Urinary bladder (tissue), 4 donors: ENCODE measurements at places on chromosomes 16 and 17. TPM values are rescaled to one million over a fixed set of nuclear protein-coding genes. Genes with fewer than 3 reads are reported as not detected.

- no peak for DNase-seq
These were observed 22.3 kb upstream of the MPO start for GRCh38 chr17:58302919-58303585.

- DNase-seq = no peak
These were observed 710.1 kb downstream of the KCNJ2 start for GRCh38 chr17:70879401-70879800.

- no peak for DNase-seq
These were observed 128.4 kb downstream of the ENGASE start for GRCh38 chr17:79203016-79203415.

DNA sequence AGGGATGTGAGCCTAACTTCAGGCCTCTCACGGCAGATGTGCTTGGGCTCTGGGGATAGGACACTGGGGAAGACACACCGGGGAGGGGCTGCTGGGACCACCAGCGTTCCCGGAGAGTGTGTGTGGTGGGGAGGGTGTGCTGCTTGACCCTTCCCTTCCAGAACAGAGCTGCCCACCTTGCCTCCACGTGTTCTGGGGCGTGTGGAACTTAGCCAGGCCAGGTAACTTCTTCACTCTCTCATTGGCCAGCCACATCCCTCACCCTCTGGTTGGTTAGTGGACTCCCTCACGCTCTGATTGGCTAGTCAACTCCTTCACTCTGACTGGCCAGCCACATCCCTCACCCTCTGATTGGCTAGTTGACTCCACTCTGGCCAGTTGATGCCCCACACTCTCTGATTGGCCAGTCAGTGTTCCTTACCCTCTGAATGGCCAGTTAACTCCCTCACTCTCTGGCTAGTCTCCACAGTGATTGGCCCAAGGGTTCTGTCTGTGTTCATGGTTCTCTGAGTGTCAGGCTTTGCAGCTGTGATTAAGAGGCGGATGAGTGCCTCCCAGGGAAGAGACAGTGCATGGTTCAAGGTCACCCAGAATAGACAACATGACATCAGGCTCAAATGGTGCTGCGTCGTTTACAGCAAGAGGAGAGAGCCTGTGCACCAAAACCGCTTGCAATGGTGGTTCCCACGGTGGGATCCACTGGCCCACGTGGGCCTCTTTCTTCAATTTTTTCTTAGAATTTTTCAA, 10.0 kb downstream of the TMEM235 start:
- no peak for DNase-seq

GRCh38 chr16:35753559-35754390, 2294.4 kb downstream of the TP53TG3F start:
- no peak for DNase-seq

The FBXW10 gene
- total RNA-seq = not detected

DNA sequence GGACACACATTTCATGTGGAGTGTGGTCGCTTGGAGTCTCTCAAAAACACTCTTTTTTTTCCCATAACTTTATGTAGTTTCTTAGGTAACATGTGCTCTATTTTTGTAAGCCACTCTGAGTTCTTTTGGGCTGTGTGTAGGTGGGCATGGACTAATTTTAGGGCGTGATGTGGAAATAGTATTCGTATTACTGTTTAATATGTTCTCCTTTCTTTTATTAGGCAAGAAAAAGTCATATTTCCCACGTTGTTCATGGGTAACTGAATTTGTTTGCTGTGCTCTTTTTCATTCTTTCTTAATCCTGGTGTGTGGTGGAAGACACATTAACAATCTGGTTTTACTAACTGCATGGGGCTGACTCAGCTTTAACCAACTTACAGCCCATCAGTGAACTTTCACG, 27.4 kb downstream of the NDEL1 start:
- no peak for DNase-seq

DNA sequence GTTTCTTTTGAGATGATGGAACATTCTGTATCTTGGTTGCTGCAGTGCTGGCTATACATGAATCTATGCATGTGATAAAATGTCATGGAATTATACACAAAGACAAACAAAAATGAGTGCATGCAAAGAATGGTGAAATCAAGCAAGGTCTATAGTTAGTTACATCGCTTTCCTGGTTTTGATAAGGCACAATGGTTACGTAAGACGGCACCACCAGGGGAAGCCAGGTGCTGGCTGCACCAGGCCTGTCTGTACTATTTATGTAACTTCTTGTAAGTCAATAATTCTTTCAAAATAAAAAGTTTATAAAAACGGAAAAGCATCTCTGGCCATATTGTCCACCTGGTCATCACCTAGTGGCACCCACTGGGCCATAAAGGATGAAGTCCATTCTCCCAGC, 46.5 kb downstream of the ARHGAP27 start:
- DNase-seq = no peak

- no peak for DNase-seq
These were observed 37.5 kb downstream of the ADCY7 start for GRCh38 chr16:50303605-50304466.

GRCh38 chr16:88992351-88993165, 15.6 kb upstream of the CBFA2T3 start:
- no peak for DNase-seq

The SLC5A10 gene
- not detected for total RNA-seq

DNA sequence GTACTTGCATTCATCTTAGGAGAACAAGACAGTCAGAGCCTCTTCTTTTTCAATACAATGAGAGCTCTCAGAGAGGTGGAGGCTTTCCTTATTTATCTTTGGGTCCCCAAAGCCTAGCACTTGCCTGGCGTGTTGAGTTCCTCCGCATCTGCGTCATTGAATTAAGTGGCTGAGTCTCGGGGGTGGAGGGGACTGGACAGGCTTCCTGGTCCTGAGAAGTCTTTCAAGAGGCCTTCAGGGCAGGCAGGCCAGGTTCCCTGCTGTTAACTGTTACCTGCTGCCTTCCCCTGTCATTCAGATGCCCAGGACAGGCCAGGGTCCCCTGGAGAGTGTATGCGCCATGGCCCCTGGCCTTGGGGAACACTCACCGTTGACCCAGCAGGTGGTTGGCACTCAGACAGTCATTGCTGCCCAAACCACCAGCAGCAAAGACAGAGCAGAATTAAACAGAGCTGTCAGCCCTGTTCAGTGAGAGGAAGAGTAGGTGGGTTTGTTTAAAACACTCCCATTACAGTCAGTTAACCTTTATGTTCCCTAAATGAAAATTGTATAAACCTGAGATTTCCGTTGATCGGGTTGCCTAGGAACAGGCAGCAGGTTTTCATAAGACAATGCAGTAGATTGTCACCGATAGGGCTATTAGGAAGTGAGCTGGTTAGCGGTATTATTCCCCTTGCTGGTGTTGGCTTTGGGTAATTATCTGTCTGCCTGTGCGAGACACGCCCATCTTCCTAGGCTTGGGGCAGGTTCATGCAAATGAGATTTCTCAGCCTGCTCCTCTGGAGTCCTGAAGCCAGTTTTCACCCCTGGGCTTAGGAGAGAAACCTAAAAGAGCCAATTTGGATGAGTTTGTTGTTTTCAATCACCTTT, 132.7 kb downstream of the CCDC182 start:
- no peak for DNase-seq

The KRTAP4-3 gene
- total RNA-seq = not detected

The RNF166 gene
- total RNA-seq = 10.0 TPM

DNA sequence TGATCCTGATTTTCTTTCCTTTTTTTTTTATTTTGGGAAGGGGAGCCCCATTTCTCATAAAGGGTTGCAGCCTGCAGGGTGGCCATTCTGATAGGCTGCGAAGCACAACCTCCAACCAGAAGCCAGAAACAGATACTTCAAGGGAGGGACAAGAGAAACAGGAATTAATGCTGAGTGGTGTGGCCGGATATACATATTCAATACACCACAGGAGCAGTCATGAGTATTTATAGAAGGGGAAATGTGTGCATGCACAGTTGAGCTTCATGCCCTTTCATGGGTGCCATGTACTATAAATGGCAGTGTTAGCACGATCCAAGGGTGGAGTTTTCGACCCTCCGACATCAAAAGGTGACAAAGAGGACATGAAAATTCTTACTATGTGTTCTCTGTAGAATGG, 320.8 kb downstream of the CBLN1 start:
- DNase-seq = no peak

The TMEM204 gene
- 10.0 TPM for total RNA-seq

GRCh38 chr16:75660726-75661302, 13.2 kb downstream of the TERF2IP start:
- DNase-seq = no peak

The AXIN2 gene
- 23.4 TPM for total RNA-seq

- no peak for DNase-seq
These were observed 61.5 kb downstream of the SLC39A11 start for GRCh38 chr17:73030995-73031394.

The CLDN7 gene
- total RNA-seq = 24.2 TPM

DNA sequence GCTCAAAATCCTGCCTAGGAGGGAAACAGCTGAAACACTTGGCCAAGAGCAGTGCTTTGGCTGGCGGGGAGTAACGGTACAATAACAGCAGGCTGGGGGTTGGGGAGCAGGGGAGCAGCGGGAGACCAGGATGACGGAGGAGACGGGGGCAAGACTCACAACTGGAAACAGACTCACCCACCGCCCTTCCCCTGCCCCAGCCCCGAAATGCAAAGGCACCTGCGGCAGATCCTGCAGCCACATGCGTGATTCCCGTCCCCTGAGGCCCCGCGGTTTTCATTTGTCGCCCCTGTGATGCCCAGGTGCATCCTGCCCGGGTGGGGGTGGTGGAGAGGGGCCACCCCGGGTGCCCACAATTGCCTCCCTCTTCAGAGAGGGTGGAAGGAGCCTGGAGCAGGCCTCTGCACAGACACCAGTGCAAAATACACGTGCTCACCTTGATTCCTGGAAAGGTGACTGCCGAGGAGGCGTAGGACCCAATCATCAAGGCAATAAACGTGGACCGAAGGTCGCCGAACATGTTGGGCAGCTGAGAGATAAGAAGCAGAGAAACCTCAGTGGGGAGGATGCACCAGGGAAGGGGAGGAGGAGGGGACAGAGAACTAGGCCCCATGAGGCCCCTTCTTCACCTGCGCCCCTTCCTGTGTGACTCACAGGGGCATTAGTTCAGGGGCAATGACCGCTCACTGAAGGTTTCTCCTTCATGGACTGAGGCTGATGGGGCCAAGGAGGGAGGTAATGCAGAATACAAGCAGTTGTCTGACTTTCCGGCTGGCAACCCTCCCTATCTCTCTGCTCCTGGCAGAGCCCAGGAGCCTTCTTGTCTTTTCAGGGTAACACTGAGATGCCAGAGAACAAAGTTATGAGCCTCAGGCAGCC, 30.4 kb upstream of the PITPNA start:
- DNase-seq = no peak

DNA sequence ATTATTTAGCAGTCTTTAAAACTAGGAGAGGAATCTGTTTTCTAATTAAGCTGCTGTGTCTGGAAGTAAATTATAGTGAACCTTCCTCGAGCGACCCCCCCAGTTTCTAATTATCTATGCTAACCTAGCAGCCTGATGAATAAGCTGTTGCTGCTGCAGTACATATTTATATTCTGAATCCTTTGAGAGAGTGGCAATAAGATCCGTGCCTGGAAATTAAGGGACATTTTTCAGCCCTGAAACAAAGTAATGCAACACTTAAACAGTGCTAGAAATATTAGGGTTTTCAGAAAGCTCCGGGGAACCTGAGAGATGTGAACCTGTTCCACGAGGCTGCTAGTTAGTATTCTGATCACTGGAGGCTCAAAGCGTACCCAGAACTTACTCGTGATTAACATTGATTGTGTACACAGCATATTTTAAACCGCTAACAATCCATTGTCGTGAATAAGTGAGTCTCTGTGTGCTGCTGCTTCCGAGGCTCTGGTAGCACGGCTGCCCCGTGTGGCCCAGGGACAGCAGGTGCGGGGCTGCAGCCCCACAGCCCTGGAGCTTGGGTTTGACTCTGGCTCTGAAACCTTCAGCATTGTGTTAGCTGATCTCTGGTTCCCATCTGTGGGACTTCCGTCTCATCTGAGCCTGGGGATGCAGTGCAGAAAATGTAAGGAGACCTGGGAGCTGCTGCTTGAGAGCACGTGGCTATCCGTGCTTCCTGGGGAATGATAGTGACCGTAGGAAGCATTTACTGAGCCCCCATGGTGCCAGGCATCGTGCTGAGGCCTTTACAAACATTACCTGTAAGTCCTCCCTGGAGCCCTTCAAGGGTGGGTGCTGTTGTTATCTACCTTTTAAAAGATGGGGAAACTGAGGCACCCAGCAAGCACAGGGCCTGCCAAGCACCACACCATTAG, 190.9 kb upstream of the CHMP6 start:
- no peak for DNase-seq
